SJSA1 (cell line): ENCODE measurements at places on chromosomes 4 and X. TPM values are rescaled to one million over a fixed set of nuclear protein-coding genes. Genes with fewer than 3 reads are reported as not detected.

DNA sequence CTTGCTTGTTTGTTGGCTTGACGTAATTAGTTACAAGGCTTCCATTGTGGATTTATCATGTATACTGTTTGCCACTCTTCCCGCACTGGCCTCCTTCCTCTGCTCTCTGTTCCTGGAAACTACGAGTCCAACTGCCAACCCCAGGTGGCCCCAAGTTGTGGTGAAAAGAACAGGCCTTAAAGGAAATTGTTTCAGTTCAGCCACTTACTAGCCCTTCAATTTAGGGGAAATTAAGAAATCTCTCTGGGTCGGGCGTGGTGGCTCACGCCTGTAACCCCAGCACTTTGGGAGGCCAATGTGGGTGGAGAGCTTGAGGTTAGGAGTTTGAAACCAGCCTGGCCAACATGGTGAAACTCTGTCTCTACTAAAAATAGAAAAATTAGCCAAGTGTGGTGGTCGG lies 28.0 kb downstream of the RBM47 start:
- DNase-seq, result no peak

DNA sequence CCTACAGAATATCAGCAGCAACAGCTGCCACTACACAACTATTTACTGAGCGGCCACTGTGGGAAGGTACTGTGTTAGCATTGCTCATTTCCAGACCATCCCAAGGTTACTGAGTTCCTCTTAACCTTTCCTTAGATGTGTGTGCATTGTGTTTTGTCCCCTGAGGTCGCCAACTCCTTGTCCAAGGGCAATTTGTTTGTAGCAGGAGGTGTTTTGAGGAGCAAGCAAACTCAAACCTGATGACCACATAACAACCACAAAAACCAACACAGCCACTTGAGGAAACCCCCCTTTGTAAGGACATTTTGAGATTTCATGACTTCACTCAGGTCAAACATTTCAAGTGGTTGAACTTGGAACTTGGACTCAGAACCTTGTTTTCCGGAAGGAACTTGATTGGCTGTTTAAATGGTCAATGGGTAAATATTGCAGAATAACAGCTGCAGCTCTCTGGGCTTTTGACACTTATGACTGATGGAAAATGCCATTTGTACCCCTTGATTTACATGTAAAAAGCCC lies 122.3 kb downstream of the MID1IP1 start:
- no peak for DNase-seq

The TCEAL5 gene
- total RNA-seq, result not detected in 2 replicates

The LDB2 gene
- total RNA-seq, result 8.0 and 16.5 TPM in 2 replicates

- DNase-seq, result no peak
Observed at GRCh38 chr4:176273736-176274135, 4.7 kb upstream of the ASB5 start.

- no peak for DNase-seq
Observed at GRCh38 chr4:157294575-157294974, 74.0 kb downstream of the GRIA2 start.

The PJA1 gene
- total RNA-seq, result 30.2 and 38.3 TPM in 2 replicates

The FOXP3 gene
- not detected in 2 replicates for total RNA-seq

DNA sequence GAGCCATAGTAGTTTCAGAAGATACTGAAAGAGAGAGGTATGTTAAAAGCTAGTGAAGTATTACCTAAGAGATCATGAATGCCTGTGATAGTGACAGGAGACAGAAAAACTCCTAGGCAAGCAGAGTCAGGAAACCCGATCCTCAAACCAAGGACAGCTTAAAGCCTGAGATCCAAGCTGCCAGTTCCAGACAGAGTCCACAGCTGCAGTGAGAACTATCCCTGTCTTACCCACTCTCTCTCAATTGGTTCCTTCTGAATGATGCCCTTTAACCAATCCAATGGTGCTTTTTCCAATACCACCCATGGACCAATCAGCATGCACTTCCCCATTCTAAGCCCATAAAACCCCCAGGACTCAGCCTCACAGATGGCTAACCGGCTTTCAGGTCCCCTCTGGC lies 90.4 kb upstream of the PCDH10 start:
- no peak for DNase-seq

The COL4A6 gene
- under 0.01 TPM in 1 of 2 replicates, not detected in the other for total RNA-seq

DNA sequence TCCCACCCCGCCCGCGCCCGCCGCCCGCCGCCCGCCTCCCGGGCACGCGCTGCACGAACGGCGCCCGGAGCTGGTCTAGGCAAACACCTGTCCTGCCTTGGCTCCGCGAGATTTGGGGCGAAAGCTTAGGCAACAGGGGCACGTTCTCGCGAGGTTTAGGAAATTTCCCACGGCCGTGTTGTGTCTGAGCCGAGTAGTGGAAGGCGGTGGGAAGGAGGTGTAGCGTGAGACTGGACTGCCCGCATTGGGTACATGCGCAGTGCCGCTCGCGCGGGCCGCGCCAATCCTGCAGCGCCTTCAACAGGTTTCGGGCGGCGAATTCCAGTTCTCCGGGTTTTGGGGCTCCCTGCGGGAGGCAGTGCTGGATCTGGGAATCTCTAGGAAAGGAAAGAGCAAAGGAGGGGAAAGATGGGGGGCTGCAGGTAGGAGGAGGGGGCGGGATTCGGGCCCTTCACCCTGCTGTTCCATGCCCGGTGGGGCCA lies 1.3 kb upstream of the RBPJ start:
- peak; percentile 95 for DNase-seq

The MSX1 gene
- total RNA-seq, result 10.9 and 11.9 TPM in 2 replicates

The CHRNA9 gene
- total RNA-seq, result not detected in 2 replicates

DNA sequence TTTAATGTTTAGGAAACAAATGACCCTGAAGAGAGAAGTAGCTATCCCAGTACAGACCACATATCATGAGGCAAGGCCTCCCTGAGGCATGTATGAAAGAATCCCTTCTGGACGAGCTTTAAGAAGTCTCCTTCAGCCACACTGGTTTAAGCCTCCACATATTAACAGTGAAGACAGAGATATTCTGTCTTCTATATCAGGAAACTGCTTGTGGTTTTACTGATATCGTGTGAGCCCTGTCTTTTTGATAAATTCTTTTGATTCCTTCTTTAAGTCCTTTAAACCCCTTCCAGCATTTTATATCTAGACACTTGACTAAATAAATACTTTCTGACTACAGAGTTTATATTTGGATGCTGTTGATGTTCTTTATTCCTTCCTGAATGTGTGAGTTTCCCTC lies 45.9 kb upstream of the GPC4 start:
- no peak for DNase-seq

The KLHL4 gene
- total RNA-seq, result 0.69 and 3.9 TPM in 2 replicates

DNA sequence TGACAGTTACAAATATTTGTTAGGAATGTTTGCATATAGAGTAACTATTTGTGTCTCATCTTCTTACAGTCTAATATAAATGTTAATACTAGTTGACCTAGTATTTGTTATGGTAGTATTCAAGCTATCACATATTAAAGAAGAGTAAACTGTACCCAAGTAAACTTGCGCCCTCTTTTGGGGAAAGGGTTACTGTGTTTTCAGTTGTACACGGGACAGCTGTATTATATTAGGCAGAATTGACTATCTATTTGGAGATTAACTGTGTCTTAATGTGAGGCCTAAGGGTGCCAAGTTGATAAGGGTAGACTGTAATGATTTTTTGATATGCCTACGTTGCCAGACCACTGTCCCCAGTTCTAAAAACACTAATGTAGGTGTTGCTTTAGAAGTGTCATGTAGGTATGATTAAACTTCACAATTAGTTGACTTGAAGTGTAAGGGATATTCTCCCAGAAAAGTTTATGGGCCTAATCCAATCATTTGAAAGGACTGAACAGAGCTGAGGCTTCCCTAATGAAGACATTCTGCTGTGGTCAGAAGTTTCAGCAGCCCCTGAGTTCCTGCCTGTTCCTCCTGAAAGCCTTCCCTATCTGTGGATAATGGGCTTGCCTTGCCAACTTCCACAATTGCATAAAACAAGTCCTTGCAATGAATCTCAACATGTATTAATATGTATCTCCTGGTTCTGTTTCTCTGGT lies 172.8 kb upstream of the CXCL13 start:
- no peak for DNase-seq

The SAGE1 gene
- total RNA-seq, result not detected in 2 replicates

- DNase-seq, result peak; percentile 63
Observed at GRCh38 chr4:185779517-185779916, 32.5 kb downstream of the SORBS2 start.

DNA sequence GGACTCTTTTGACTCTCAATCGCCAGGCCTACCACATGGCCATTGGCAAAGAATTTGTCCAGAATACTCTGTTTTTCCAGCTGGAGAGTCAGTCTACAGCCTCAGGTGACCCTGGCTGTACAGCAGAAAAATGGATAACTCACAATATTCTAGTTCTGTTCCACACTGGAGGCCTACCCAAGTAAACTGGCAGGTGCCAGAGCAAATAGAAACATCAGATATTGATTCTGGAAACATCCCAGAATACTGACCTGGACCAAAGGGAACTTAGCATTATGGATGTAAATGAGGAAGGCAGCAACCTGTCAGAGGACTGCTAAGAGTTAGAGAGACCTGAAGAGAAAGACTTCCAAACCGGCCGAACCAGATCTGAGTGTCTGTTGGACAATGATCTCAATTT lies 147.9 kb upstream of the SMAD1 start:
- DNase-seq, result no peak

The ACOX3 gene
- total RNA-seq, result 18.9 and 21.2 TPM in 2 replicates

The MAOB gene
- not detected in 2 replicates for total RNA-seq

The ATP6AP2 gene
- 105 and 116 TPM in 2 replicates for total RNA-seq

DNA sequence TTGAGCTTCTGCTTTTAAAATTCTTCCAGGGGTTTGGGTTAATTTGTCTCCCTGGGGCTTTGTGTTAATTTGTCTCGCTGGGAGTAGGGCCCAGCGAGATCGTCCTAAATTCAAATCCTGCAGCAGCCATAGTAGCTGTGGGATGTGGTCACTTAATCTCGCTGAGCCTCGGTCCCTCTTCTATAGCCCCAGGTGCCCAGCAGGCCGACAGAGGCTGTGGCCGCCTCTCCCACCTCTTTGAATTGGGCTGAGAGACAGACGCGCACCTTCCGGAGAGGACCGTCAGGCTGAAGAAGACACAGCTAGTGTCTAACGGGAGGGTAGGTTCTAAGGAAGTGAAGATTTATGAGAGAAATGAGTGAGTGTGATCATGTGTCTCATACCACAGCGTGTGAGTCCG lies 15.7 kb upstream of the WFS1 start:
- DNase-seq, result no peak

DNA sequence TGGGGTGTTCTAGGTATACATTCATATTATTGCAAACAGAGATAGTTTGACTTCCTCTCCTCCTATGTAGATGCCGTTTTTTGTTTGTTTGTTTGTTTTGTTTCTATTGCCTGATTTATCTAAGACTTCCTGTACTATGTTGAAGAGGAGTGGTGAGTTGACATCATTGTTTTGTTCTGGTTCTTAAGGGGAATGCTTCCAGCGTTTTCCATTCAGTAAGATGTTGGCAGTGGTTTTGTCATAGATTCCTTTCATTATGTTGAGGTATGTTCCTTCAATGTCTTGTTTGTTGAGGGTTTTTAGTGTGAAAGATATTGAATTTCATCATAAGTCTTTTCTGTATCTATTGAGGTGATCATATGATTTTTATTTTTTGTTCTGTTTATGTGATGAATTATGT lies 401.6 kb upstream of the EPHA5 start:
- DNase-seq, result no peak

The NHSL2 gene
- 0.19 and 0.29 TPM in 2 replicates for total RNA-seq

DNA sequence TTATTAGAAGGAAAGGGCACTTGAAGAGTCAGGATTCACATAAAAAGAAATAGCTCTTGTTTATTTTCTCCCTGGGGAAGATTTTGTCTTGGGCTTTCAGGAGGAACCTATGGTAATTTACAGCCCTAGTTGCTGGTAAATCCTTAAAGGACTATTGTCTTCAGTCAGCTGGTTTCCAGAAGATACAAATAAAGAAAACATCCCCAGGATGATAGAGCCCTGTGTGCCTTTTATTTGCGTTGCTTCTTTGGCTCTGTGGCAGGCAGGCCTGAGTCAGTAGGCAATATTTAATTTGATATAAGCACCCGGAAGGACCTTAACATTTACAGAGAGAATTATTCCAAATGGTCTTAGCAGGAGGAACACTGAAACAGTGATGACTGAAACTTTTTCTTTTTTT lies 131.0 kb upstream of the SLC34A2 start:
- no peak for DNase-seq

- DNase-seq, result peak; percentile 15
Observed at GRCh38 chr4:165537028-165537648, 158.3 kb downstream of the CPE start.

The SEPTIN6 gene
- 12.9 and 21.2 TPM in 2 replicates for total RNA-seq

DNA sequence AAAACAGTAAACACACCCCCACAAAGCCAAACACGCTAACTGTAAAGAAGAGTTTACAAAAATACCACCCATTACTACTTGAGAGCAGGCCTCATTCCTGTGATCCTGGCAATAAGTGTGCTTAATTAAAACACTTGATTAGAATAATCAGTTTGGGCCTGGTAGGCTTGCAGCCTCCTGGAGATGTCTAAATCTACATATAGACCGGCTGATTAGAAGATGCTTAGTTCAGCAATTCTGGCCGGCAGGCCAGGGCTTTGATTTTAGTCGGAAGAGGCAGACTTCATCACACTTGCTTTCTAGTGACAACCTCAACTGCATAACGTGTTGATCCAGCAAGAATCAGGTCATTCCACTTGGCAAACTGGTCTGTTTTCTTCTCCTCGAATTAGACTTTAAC lies 114.0 kb downstream of the DCTD start:
- no peak for DNase-seq

The CPLX1 gene
- total RNA-seq, result not detected in 2 replicates

- no peak for DNase-seq
Observed at GRCh38 chr4:172688534-172688933, 480.1 kb upstream of the GALNT7 start.

GRCh38 chr4:53595204-53595603 lies 3.9 kb upstream of the LNX1 start:
- DNase-seq, result no peak

DNA sequence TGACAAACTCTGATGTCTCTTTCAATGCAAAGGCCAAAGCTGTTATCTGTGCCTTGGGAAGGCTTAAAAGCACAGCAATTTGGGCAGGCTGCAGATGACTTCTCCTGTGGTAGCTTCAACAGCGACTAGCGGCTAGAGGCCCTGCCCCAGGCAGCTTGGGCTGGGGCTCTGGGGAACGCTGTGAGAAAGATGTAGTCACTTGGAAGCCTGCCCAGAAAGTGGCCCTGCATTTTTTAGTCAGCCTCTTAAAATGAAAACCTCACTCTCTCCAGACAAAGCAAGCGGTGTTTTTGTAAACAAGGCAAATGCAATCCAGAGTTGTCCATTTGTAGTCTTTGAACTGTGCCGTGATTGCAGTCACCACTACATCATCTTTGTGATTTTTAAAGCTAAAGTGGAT lies 27.5 kb downstream of the PCYT1B start:
- DNase-seq, result peak; percentile 69

GRCh38 chrX:148670277-148670676 lies 169.9 kb downstream of the AFF2 start:
- DNase-seq, result no peak
